ENCODE measurements at places on chromosomes 4 and X. TPM values are rescaled to one million over a fixed set of nuclear protein-coding genes. Genes with fewer than 3 reads are reported as not detected.

DNA sequence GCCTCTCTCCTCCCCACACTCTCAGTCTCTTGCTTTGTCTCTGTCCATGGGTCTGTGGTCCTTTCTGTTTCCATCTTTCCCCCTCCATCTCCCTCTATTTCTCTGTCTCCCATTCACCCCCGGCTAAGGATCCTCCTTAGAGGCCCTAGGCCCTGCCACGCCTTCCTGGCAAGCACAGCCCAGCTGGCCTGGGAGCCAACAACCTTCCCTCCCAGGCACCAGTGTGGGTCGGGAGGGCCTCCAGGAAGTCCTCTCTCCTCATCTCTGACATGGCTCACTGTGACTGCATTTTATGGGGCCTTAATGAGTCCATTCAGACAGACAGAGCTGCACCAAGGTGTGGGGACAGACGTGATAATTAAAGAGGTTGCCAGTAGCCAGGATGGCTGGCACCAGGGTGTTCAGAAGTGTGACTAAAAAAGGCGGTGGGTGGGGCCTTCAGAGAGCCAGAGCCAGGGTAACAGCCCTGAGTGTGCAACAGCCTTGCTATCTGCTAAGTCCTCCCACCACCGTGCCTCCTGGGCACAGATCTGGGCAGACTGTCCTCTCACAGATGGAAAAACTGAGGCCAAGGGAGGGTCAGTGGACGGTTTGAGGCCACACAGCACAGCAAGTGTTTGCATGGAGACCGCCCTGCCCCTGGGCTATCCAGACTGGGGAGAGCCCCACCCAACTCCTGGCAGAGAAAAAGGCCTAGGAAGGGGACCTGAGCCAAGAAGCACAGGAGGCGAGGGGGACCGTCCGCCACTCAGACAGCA is 31.5 kb downstream of the BLOC1S4 start:
- H3K27ac ChIP-seq, result peak overlapping the region; percentile 87
- no peaks in the 10 kb centered on the region for H3K36me3 ChIP-seq
- peaks cover 23% of the 10 kb centered on the region for H3K4me1 ChIP-seq
- no peaks in the 10 kb centered on the region for H3K27me3 ChIP-seq
- peak; percentile 75 for DNase-seq

TKTL2 gene
- not detected for total RNA-seq

GRCh38 chr4:169859366-169860216 is 101.8 kb upstream of the HPF1 start:
- H3K4me1 ChIP-seq, result no peaks in the 10 kb centered on the region
- H3K36me3 ChIP-seq, result peaks cover 6% of the 10 kb centered on the region
- H3K27ac ChIP-seq, result no peak overlapping the region

ASB12 gene
- not detected for total RNA-seq

DNA sequence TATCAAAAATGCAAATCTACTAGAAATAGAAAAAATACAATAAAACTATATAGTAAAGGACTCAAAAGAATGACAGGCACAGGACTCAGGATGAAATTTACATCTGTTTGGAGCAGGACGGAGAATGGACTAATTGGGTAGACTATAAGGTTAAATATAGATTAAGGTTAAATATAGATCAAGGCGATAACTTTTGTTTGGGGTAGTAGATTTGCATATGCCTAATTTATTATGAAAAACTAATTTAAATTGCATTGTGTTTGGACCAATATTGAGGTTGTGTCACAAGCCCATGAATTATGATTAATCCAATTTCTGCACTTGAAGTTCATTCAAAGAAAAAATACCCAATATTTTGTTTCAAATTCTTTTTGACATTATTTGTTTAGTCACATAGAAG is 31.0 kb downstream of the MTHFD2L start:
- DNase-seq, result no peak
- no peak overlapping the region for H3K27ac ChIP-seq
- H3K4me3 ChIP-seq, result no peak overlapping the region
- no peaks in the 10 kb centered on the region for H3K4me1 ChIP-seq
- H3K36me3 ChIP-seq, result peaks cover 30% of the 10 kb centered on the region

SPACA5 gene
- not detected for total RNA-seq

GRCh38 chr4:41169256-41169800 is 45.0 kb downstream of the APBB2 start:
- H3K4me3 ChIP-seq, result no peak overlapping the region
- no peaks in the 10 kb centered on the region for H3K27me3 ChIP-seq
- H3K4me1 ChIP-seq, result peaks cover 32% of the 10 kb centered on the region
- DNase-seq, result no peak

- peaks cover 21% of the 10 kb centered on the region for H3K4me1 ChIP-seq
- DNase-seq, result no peak
- no peaks in the 10 kb centered on the region for H3K27me3 ChIP-seq
- no peak overlapping the region for H3K27ac ChIP-seq
- no peak overlapping the region for H3K4me3 ChIP-seq
- H3K36me3 ChIP-seq, result no peaks in the 10 kb centered on the region
Observed at GRCh38 chr4:156111686-156112085, 158.0 kb upstream of the CTSO start.

MAOA gene
- 9.8 TPM for total RNA-seq

TMPRSS11F gene
- not detected for total RNA-seq

QDPR gene
- total RNA-seq, result 35.2 TPM

DNA sequence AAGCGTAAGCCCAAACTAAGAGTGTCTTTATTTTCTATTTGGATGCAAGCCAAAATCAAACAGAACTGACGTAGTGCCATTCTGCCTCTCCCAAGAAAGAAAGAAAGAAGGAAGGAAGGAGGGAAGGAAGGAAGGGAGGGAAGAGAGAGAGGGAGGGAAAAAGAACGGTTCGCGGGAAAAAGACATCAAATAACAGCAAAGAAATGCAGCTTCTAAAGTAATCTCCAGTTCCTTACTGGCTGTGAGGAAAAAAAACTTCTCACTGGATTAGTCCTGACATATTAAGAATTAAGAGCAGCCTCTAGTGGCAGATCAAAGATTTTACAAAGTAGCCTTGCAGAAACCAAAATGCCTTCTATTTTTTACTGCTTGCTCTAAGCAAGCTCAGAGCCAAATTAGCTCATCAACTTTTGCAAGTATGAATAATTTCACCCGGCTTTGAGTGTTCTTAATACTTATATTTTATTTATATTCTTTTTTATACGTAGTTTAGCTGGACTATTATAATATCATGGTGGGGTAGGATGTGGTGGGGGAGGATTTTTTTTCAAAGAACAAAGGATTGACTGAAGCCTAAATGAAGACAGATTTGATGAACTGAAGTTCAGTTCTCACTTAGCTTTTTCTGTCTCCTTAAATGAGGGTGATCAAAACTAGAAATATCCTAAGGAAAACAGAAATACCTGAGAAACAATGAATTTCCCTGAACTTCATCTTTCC is 36.6 kb downstream of the PITX2 start:
- peak; percentile 68 for DNase-seq
- H3K36me3 ChIP-seq, result peaks cover 6% of the 10 kb centered on the region
- H3K27me3 ChIP-seq, result no peaks in the 10 kb centered on the region
- H3K4me1 ChIP-seq, result no peaks in the 10 kb centered on the region
- peak overlapping the region; percentile 13 for H3K27ac ChIP-seq

SPOCK3 gene
- not detected for total RNA-seq
